HepG2 (cell line): ENCODE measurements at places on chromosomes 6 and 20. TPM values are rescaled to one million over a fixed set of nuclear protein-coding genes. Genes with fewer than 3 reads are reported as not detected.
A peak's percentile ranks its signal among the peaks of the same experiment; 100 is the strongest.

DNA sequence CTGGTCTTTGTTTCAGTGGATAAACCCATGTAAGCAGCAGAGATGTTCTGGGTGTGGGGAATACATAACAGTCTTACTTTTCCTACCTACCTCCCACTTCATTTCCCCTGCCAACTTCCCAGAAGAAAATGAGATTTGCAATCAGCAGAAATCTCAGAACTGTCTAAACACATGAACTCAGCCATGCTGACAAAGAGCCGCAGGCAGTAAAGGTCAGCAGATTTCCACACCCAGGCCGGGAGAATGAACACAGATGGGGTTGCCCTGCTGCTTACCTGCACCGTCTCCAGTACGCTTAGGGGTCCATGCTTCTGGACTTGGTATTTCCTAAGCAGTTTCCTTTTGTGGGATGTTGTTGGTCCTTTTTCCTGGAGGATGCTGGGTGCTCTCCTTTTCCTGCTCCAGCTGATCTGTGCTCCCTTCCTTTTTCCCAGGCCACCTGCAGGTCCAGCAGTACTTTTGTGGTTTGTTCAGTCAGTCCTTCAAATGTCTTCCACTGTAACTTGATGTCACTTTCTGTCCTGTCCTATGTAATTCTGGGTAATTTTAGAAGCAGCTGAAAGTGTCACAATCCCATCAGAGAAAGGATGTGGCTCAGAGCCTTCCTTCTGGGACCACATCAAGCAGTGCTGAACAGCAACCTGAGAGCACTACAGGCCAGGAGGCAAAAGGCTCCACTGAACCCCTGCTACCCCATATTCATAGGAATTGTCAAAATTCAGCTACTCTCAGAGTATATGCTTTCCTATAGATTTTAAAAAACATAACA is 129.0 kb downstream of the CEP57L1 start:
- H3K4me1 ChIP-seq: no peaks in the 10 kb centered on the region
- DNase-seq: no peak
- no peak overlapping the region for H3K4me3 ChIP-seq
- no peaks in the 10 kb centered on the region for H3K36me3 ChIP-seq

DNA sequence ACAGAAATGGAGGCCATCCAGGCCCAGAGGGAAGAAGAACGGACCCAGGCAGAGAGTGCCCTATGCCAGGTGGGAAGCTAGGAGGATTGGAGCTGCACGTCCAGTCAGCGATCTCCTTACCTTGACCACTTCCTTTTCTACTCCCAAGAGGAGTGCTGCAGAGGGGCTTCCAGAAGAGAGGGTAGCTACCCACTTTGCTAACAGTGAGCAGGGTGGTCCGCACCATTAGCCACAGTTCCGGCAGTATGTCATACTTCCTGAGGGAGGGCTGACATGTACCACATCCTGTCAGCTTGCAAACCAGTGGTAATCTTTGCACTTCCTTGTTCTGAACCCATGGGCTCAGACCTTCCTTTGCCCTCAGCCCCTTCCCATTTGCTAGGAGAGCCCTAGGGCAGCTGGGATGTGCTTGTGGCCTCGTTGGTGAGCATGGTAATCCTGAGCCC is 35.4 kb downstream of the CEP250 start:
- no peak overlapping the region for H3K4me3 ChIP-seq
- H3K27me3 ChIP-seq: no peaks in the 10 kb centered on the region
- peaks cover 63% of the 10 kb centered on the region for H3K36me3 ChIP-seq
- no peaks in the 10 kb centered on the region for H3K4me1 ChIP-seq

- H3K36me3 ChIP-seq: peaks cover 18% of the 10 kb centered on the region
- peaks cover 48% of the 10 kb centered on the region for H3K4me1 ChIP-seq
- no peak overlapping the region for H3K27ac ChIP-seq
- H3K27me3 ChIP-seq: no peaks in the 10 kb centered on the region
Measured at GRCh38 chr20:47535088-47535487, 33.4 kb downstream of the NCOA3 start.

RIPOR3 gene
- 0.18 and 0.26 TPM in 2 replicates for polyA plus RNA-seq

DNA sequence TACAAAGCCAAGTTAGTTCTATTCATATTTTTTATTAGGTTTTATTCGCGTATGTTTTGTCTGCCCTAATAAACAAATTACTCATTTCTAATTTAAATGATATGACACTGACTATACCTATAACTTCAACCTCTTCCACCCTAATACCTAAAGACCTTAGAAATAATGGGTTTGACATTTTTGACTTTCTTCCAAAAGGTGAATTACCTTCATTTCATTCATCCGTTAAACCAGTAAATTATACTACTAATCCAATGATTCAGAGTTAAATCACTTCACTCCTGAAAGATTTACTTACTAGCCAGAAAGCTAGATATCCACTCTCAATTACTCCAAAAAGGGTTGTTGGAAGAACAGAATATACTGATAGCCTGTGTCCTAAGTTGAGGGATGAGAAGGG is 5.2 kb downstream of the MRPS10 start:
- no peaks in the 10 kb centered on the region; the same call in 2 of the 3 replicates for H3K27me3 ChIP-seq
- no peak for DNase-seq
- peaks cover 22% of the 10 kb centered on the region for H3K36me3 ChIP-seq
- no peak overlapping the region for H3K4me3 ChIP-seq

DNA sequence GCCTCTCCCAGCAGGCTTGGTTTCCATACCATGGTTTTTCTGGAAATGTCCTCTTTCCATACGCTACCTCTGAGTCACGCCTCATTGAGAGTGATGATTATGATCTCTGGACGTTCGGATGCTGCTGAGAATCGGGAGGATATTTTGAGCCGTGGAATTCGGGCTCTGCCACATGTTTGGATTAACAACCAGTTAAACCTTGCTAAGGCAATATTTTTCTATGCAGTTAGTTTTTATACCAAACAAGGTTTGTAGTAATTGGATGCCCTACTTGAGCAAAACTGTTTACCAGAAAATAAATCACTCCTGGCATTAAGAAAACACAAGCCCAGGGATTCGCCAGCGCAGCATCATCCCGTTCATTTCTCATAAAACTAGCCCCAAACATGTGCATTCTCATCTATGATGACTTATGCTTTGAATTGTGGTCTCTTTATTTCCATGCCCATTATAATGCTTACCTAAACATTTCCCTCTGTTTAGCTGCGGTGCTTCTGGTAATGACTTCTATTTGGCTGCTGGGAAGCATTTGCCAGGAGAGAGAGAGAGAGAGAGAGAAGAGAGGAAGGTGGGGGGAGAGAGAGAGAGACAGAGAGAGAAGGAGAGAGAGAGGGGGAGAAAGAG is 198.9 kb downstream of the CLIC5 start:
- no peaks in the 10 kb centered on the region for H3K36me3 ChIP-seq
- no peaks in the 10 kb centered on the region for H3K27me3 ChIP-seq
- no peak overlapping the region for H3K27ac ChIP-seq
- H3K4me1 ChIP-seq: no peaks in the 10 kb centered on the region
- no peak overlapping the region for H3K4me3 ChIP-seq
- no peak for DNase-seq

- H3K27ac ChIP-seq: peak overlapping the region; percentile 85
- peaks cover 27% of the 10 kb centered on the region for H3K4me1 ChIP-seq
- DNase-seq: peak; percentile 89
- no peaks in the 10 kb centered on the region for H3K27me3 ChIP-seq
Measured at GRCh38 chr6:53651205-53651763, 14.3 kb downstream of the KLHL31 start.

DNA sequence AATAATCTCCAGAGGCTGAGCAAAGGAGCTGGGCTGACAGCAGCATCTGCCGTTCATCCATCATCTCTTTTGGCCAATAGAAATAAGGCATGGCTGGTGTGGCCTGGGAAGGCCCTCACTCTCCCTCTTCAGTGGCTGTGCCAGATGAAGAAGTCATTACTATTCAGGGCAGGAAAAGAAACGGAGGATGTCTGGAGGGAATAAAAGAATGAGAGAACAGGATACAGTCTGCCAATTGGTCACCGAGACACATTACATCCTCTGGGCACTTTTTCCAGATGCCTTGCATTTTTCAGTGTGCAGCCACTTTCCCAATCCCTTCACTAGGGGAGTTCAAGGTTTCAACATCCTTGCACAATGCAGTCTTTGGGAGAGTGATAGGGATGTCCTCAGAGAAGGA is 32.2 kb upstream of the VGLL2 start:
- no peak for DNase-seq
- no peak overlapping the region for H3K27ac ChIP-seq
- H3K36me3 ChIP-seq: no peaks in the 10 kb centered on the region
- no peaks in the 10 kb centered on the region for H3K27me3 ChIP-seq
- H3K4me1 ChIP-seq: peaks cover 7% of the 10 kb centered on the region

DNA sequence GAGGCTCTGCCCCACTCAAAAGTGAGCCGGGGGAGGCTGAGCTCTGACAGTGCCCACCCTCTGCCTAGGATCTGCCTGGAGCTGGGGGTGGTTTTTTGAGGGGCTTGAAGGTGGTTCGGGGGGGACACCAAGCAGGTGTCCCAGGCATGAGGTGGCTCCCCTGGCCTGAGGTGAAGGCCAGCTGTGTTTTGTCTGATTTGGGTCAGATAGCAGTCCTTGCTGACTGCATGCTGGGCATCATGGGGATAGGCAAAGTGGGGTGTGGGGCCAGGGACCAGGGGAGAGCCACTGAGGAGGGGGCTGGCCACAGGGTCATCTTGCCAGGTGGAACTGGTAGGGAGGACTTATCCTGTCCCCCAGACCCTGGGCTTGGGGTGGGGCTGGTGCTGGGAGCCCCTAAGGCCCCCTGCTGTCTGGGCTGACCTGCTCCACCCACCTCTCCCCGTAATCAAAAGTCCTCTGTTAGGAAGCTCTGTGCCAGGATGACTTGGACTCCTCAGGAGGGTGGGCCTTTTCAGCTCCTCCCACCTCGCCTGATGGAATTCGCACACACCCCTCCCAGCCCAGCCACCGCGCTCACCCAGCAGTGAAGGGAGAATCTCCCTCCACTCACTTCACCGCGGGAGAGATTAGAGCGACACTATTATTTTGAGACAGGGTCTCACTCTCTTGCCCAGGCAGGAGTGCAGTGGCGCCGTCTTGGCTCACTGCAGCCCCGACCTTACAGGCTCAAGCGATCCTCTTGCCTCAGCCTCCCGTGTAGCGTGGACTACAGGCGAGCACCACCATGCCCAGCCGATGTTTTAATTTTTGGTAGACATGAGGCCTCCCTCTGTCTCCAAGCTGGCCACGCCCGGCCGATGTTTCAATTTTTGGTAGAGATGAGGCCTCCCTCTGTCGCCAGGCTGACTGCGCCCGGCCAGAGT is 1.5 kb upstream of the COL9A3 start:
- DNase-seq: peak; percentile 92
- H3K36me3 ChIP-seq: peaks cover 14% of the 10 kb centered on the region

DNA sequence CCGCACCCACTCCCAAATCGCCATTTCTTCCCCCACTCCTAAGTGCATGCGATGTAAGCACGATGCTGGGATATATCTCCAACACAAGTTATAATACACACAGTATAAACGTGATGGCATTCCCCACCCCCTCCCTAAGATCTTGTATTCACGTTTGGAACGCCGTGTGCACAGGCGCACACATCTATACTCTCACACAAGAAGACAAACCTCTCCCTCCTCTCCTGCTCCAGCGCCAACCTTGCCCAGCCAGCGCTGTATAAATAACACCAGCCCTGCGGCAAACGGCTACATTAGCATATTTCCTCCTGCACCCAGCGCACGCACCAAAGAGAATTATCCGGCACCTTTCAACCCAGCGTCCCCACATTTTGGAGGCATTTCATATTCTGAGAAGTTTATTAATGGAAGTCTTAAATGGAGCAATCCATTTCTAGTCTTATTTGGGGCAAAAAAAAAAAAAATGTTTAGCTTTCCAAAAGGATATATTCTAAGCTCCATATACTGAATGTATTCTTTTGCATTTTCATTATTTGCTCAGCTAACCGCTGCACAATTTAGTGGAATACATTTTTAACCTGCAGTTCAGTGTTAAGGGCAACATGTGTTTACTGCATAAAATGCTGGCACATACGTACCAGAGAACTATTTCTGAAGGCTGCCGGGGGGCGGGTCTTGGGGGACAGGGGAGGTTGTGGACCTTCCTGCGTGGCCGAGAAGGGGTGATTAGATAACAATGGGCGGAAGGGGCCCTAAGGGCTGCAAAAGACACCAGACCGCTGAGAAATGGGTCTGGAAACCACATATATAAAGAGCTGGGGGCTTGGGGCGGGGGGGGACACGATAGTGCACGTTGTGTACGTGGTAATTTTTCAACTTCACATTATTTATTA is 1.1 kb upstream of the SLC22A23 start:
- peaks cover 39% of the 10 kb centered on the region for H3K4me1 ChIP-seq
- no peaks in the 10 kb centered on the region; the same call in 2 of the 3 replicates for H3K36me3 ChIP-seq
- peak; percentile 37 for DNase-seq
- H3K27ac ChIP-seq: no peak overlapping the region
- no peaks in the 10 kb centered on the region; the same call in 2 of the 3 replicates for H3K27me3 ChIP-seq
- H3K4me3 ChIP-seq: peak overlapping the region; percentile 85

DNA sequence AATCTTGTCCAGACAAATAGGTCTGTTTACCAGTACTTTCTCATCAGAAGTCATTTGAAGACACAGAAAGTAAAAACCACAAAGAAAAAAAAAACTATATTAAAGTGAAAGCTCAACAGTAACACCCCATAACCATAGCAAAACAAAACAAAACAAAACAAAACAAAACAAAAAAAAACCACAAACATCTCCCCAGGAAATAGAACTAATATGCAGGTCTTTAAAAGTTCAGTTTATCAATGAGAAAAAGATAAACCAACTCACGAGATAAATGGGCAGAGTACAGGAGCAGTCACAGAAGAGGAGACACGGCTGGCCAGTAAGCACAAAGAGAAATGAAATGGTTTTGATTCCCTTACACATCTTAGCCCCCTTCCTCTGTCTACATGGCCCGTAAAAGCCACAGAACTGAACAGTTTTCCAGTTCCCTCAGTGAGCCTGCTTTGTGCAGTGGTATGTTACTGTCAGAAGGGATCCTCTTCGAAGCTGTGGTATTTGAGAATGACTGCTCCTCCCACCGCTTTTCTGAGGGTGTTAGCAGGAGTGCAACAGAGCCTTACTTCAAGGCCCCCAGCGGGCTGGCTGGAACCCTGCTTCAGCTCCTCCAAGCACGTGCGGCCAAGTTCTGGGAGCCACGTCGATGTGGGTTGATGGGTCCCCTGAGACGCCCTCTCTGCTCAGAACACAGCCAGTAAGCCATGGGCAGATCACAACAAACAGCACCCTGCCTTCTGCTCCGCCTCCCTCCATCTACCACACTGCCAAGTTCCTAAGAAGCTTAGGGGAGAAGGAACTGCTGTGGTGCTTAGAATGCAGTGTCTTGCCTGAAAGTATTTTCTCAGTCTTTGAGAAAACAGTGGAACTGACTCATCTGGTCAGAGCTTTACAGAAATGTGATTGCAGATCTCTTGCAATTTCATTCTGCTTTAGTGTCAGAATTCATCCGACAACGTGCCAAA is 14.0 kb downstream of the UST start:
- no peak overlapping the region for H3K27ac ChIP-seq
- H3K4me3 ChIP-seq: no peak overlapping the region
- no peak for DNase-seq
- no peaks in the 10 kb centered on the region for H3K36me3 ChIP-seq

GRCh38 chr6:10582774-10583508 is 61.8 kb downstream of the GCNT2 start:
- H3K27me3 ChIP-seq: no peaks in the 10 kb centered on the region
- H3K4me1 ChIP-seq: peaks cover 27% of the 10 kb centered on the region
- H3K36me3 ChIP-seq: no peaks in the 10 kb centered on the region; the same call in none of the 2 replicates
- DNase-seq: peak; percentile 58

DNA sequence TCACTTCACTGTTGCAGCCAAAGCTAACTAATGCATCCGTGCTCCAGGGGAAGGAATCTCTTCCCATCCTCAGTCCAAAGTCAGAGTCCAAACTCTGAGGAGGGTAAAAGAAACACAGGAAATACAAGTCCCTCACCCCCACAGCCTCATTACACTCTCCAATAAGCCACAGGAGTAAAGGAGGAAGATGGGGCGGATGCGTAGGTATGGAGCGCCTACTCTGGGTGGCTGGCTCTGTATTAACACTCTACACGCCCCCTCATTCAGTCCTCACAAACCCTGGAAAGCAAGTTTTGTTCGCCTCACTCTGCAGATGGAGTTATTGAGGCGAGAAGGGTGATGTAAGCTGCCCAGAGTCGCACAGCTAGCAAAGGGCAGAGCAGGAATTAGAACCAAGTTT is 242.9 kb downstream of the NRN1 start:
- no peaks in the 10 kb centered on the region for H3K36me3 ChIP-seq
- H3K27ac ChIP-seq: no peak overlapping the region
- H3K4me1 ChIP-seq: no peaks in the 10 kb centered on the region
